Amniotic epithelial cell (primary cell): ENCODE measurements at places on chromosomes 2 and 18.

GRCh38 chr18:79625195-79625923 is 54.2 kb upstream of the CTDP1 start:
- no peak for DNase-seq

- DNase-seq, result peak; percentile 7
Measured at GRCh38 chr2:127220102-127220767, at the start of gene CYP27C1. CYP27C1 (minus strand) TSS chr2:127220299; CDS start chr2:127220270, 29 bp downstream.

DNA sequence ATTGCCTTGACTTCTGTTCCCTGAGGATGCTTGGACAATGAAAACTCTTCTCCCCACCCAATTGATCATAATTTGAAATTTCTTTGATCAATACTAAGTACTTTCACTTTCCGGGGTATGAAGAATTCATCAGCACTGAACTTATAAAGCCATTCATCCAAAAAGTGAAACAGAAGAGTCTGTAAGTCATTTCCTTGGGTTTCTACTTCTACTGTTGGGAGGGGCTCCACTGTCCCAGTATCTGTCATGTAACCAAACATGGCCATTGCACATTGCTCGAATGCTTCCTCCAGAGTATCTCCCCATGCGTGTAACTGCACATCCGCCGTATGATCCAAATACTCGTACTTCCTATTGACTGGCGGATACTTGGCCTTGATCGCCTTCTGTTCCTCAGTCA is 30.3 kb downstream of the NCL start:
- DNase-seq, result no peak

DNA sequence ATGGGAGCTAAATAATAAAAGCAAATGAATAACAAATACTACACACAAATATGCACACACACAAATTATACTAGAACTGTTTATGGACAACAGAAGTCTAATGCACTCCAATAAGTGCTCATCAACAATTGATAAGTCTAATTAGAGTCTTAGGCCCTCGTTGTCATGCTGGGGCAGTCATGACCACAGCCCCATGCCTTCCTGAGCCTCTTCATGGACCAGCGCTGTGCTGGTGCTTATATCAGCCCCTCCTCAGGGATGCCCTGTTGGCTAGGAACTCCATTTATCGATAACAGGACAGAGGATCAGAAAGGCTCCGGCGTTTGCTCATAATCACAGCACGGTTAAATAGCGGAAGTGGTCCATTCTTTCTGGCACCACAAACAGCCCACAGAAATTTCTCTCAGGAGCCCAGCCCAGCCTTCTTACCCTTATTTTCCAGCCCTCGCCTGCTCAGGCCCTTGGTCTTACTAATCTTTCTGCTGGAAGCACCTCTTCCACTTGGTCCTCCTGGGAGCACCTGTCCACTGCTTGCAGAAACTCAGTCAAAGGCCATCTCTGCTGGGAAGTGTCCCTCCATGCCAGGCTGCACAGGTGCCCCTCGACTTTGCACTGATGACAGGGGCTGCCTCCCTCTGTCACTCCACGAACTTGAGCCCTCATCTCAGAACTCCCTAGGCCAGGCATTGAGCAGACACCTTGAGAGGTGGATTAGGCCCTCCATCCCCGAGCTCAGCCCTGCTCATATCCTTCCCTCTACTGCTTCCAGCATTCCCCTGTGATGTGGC is 500.2 kb upstream of the HS6ST1 start:
- no peak for DNase-seq

GRCh38 chr18:8224576-8224975 is 384.7 kb upstream of the RAB12 start:
- DNase-seq, result no peak

DNA sequence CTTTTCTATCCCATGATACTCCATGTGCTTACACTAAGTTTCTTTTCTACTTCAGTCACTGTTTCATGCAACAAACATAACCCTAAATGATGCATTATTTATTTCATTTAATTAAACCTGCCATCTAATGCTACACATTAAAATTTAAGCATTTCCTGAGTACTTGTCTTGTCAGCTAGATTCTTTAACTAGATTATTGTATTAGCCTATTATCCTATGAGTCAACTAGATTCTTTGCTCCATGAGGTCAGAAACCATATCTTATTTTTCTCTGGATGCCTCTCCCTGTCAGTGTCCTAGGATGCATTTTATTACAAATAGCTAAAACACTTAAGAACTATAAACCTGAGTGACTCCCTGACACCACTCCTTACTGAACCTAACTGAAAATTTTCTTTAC is 652.4 kb downstream of the SLC4A3 start:
- peak; percentile 80 for DNase-seq

- DNase-seq, result no peak
Measured at GRCh38 chr2:198788676-198789075, 669.1 kb downstream of the SATB2 start.

GRCh38 chr18:59554796-59555335 is 142.4 kb downstream of the CCBE1 start:
- no peak for DNase-seq

DNA sequence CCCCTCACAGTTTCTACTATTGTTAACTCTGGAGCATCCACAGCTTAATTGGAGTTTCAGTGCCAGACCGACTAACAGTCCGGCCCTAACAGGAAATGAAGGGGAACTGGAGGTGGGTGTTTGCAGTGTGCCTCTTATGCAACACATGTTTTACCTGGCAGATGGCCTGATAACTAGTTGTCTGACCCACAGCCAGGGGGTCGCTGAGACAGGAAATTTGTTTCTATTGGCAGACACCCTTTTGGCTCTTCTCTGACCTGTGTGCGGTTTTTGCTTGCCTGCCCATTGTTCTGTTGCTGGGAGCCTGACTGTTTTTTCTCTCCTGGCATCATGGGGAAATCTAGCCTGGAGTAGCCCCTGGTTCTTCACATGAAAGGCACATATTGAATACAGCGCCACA is 1329.8 kb downstream of the DSC3 start:
- no peak for DNase-seq

- DNase-seq, result no peak
Measured at GRCh38 chr18:53935803-53936202, 288.7 kb downstream of the MBD2 start.

DNA sequence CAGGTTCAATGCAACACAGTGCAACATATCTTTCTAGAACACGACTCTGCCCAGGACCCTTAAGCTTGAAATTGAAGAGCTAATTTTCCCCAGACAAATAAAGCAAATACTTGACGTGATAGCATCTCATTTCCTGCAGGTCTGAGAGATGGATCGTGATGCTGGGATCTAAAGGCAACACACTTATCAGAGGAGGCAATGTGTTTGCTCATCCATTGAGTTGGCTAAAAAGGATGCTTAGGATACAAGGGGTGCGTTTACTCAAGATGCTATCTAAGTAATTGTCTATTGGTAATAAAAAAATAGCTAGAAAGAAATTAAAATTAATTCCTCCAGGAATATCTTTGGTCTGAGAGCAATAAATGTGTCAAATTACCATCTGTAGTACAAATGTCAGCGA is 129.0 kb downstream of the SOCS6 start:
- no peak for DNase-seq

DNA sequence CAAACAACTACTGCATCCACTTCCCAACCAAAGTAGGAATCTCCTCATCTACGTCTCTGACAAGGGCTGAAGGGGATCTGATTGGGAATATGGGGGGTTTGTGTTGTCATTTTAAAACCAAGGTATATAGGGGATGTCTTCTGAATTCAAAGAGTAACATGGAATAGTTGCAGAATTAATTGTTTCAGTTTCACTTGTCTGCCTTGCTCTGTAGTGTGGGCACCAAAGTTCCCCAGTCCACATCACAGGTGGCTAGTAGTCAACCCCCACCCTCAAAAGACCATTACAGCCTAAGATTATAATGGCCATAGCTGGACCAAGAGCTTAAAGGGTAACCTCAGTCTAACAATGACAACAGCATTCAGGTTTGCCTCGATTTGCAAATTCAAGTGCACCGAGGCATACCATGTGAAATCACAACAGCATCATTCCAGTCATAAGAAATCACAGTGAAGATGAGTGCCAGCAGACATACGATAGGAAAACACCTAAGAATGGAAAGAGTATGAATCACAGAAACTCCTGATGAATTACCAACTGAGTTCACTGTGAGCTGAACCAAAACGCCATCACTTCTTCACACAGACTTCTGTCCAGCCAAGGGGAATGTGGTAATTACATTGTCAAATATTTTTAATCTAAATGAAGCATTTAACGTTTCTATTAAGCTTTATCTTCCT is 52.4 kb downstream of the MYO5B start:
- DNase-seq, result no peak

- DNase-seq, result no peak
Measured at GRCh38 chr18:45398448-45398847, 216.8 kb upstream of the SLC14A2 start.

DNA sequence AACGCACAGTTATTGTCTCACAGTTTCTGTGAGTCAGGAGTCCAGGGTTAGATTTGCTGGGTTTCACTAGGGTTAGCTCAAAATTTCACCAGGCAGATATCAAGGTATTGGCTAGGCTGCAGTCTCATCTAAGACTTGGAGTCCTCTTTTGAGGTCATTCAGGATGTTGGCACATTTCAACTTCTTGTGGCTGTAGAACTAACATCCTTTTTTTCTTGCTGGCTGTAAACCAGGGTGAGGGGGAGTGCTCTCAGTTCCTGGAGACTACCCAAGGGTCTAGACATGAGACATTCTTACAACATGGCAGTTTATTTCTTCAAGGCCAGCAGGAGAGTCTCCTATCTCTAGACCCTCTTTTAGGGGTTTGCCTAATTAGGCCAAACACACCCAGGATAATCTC is 12.8 kb upstream of the CAVIN2 start:
- no peak for DNase-seq

DNA sequence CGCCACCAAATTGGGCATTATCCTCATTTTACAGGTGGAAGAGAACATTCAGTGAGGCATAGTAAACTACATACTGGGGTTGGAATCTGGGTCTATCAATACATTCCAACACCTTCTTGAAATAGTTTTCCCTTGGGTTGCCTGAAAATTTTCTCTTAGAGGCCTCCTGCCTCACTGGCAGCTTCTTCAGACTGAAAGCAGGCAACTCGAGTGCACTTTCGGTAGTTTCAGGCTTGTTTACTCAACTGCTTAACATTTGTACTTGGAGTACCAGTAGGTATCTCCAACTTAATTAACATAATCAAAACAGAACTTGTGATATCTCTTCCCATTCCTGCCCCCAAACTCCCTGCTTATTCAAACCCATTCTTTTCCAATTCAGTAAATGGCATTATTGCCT is 36.2 kb upstream of the C2orf74 start:
- DNase-seq, result no peak

- DNase-seq, result peak; percentile 66
Measured at GRCh38 chr2:223797811-223798721, 39.3 kb downstream of the AP1S3 start.

DNA sequence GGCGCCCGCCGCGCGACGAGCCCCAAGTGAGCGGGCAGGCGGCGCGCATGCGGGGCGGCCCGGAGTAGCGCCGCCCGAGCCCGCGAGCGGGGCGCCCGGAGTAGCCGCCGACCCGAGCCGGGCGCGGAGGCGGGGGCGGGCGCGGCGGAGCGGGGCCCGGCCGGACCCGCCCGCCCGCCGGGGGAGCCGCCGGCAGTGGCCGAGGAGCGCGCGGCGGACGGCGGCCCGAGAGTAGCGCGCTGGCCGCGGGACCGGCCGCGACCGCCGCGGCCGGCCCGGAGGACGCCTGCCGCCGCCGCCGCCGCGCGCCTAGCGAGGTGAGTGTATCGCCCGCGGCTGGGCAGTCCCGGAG is at the start of gene GALNT1:
TSS of gene GALNT1 (plus strand) at position 195 of the 352 bp plus-strand sequence. CDS start 72,923 bp downstream, outside the sequence.
- no peak for DNase-seq

DNA sequence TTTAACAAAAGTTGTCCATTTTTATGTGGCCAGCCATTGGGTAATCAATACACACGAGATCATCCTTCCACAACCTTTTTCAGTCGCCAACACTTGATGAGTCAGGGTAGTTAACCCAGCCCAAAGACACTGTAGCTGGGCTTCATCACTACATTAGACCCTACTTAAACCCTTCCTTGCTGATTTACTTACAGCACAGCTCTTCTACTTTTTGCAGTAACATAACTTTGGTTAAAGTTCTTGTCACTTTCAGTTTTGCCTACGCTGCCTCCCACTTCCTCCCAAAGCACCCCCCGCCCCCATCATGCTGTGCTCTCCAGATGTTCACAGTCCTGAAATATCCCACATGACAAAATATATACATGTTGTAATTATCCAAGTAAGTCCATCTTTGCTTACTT is 103.6 kb downstream of the CDK15 start:
- DNase-seq, result peak; percentile 68

GRCh38 chr2:116747103-116747502 is 1067.4 kb upstream of the DDX18 start:
- DNase-seq, result no peak

DNA sequence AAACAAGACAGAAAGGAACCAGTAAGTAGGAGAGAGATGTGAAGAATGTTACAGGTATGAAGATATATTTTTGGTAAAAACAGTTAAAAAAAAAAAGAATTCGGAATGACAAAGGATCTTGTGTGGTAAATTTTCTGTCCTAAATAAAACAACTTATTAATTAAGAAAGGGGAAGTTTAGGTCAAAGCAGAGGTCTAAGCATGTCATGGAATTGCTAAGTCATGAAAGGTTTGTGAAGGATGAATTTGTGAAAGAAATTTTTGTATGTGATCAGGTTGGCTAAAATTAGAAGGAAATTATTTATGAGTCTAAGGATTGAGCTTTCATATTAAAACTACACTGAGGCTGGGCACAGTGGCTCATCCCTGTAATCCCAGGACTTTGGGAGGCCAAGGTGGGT is 11.1 kb upstream of the ALPG start:
- DNase-seq, result no peak

DNA sequence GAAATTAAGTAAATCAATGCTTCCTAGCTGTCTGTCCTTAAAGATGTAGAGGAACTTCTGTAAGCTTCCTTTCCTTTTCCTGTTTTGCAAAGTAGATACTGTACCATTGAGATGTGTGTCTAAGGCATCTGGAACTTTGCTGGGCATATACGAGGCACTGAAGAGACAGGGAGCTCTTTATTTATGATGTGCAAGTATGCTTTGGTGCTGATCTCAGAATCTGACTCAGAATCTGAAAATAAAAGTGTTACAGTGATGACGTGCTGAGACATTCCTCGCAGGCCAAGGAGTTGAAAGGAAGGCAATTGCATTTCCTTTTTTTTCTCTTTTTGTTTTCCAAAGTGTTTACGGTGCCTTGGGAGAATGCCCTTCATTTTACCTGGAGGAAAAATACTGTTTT is 230.9 kb upstream of the RGPD4 start:
- peak; percentile 67 for DNase-seq

DNA sequence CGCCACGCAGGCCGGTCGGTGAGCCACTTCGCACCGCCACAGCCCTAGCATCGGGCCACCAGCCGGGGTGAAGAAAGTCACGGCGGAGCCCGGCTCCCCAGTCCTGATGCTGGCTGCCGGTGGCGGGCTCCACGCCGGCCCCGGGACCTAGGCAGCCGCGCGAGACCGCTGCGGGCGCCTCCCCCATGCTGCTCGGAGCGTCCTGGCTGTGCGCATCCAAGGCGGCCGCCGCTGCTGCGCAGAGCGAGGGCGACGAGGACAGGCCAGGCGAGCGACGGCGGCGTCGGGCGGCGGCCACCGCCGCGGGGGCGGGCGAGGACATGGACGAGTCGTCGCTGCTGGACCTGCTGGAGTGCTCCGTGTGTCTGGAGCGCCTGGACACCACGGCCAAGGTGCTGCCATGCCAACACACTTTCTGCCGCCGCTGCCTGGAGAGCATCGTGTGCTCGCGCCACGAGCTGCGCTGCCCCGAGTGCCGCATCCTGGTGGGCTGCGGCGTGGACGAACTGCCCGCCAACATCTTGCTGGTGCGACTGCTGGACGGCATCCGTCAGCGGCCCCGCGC is 433 bp downstream of the SH3RF3 start:
- no peak for DNase-seq

- DNase-seq, result peak; percentile 85
Measured at GRCh38 chr2:138060301-138060635, 96.0 kb downstream of the HNMT start.
